Fibroblast of skin of left biceps (primary cell): ENCODE measurements at places on chromosomes 2 and 18.

- no peak for DNase-seq
Observed at GRCh38 chr18:24663026-24663425, 202.6 kb downstream of the HRH4 start.

- no peak for DNase-seq
Observed at GRCh38 chr2:236209535-236209934, 41.3 kb upstream of the GBX2 start.

- DNase-seq, result peak; percentile 8
Observed at GRCh38 chr2:161681046-161681445, 56.8 kb downstream of the SLC4A10 start.

- no peak for DNase-seq
Observed at GRCh38 chr2:152093464-152093863, 5.4 kb downstream of the CACNB4 start.

- DNase-seq, result no peak
Observed at GRCh38 chr2:41729800-41730364, 317.9 kb upstream of the PKDCC start.

GRCh38 chr18:54828281-54828881, at the start of gene RAB27B:
Gene RAB27B (plus strand): TSS chr18:54828477. CDS start chr18:54877586, 49,109 bp downstream.
- DNase-seq, result no peak

DNA sequence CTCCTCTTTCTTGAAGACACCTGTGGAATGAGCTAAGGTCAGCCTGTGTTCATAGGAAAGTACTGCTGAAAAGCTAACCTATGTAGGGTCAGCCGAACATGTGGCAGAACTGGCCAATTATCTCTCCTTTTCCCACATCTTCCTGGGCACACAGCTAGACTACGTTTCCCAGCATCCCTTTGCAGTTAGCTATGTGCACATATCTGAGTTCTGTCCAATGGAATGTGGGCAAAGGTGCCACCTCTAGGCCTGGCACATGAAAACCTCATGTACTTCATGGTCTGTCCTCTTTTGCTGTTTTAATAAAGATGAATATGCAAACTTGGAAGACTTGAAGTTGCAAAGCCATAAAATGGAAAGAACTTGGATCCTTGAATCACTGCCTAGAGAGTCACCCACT, 352.6 kb downstream of the TNS1 start:
- no peak for DNase-seq

- DNase-seq, result no peak
Observed at GRCh38 chr18:12398625-12399024, 9.1 kb upstream of the PRELID3A start.

- no peak for DNase-seq
Observed at GRCh38 chr2:67268797-67269196, 128.3 kb upstream of the ETAA1 start.

GRCh38 chr2:37786854-37787253, 115.4 kb upstream of the CDC42EP3 start:
- DNase-seq, result no peak

GRCh38 chr2:45625824-45626223, 14.8 kb upstream of the SRBD1 start:
- DNase-seq, result no peak

DNA sequence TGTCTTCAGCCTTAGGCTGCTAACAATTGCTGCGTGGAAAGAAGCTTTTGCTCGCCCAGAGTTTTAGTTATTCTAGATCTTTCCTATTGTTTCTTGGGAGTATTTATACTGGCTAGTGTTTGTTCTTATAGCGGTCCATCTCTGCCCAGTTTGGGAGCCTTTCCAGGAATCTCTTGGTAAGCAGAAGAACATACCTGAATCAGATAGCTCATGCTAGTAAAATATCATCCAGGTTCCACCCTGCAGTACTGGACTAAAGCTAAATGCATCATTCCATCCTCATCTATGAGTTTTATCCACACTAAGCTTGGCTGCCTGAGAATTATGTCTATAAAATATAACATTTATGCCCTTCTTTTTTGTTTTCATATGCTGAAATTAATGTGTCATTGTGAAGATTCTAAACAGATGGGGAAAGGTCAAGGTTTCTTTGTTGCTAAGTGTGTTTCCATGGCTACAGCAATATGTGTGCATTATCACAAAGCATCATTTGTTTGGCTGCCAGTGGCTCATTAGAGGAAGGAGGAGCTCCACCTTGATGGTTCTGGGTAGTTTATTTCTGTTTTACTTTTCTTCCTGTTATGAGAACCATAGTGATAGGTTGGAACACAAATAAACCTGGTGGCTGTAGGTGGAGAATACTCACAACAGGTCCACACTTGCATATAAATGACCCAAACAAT, 182.8 kb downstream of the PIK3C3 start:
- DNase-seq, result no peak

DNA sequence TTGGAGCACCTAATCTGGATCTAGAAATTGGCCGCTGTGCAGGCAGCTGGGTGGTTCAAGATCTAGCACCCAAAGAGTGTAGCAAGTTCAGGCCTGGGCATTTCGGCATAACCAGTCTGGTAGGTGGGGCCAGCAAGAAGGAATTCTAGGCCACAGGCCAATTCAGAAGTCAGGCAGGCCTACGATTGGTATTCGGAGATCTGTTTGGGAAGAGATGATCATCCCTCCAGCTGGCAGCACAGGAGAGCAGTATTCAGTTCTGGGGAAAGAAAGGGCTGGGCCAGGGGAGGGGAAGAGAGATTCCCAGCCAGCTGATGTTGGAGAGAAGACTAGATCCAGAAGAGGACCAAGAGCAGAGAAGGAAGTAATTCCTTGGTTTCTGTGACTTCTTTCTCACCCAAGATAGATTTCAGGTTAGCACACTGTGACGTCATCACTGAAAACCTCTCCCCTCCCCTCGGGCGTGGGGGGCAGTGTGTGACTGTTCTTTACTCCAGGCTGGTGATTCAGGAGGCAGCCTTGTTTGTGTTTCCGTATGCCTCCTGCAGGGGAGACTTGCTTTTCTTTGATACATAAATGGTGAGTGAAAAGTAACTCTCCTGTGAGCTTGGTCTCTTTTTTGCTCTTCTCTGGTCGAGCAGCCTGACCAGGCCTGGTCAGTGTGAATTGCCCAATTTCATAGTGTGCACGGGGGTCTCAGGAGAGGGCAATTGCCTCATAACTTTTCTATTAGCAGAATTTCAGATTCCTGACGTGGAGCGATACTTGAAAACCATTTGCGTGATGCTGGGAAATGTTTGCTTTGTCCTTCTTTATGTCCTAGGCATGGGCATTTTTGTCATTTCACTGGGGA, 61.1 kb downstream of the MEIS1 start:
- DNase-seq, result no peak

DNA sequence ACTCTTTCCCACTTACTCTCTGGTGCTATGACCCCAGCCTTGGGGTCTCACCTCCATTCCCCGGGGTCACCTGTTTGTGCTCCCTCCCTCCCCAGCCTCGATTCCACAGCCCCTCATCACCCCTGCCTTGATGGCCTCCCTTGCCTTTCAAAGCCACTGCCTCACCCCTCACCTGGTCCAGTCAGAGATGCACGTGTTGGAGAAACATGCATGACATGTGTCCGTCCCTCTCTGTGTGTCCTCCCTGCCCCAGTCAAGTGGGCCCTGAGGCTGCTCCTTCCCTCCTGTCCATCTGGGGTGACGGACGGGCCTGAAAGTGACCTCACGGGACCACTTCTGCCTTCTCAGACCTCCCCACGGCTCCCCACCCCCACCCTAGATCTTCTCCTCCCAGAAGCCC, 82.3 kb upstream of the TWIST2 start:
- no peak for DNase-seq

- no peak for DNase-seq
Observed at GRCh38 chr2:230209422-230210051, 10.2 kb downstream of the SP110 start.

DNA sequence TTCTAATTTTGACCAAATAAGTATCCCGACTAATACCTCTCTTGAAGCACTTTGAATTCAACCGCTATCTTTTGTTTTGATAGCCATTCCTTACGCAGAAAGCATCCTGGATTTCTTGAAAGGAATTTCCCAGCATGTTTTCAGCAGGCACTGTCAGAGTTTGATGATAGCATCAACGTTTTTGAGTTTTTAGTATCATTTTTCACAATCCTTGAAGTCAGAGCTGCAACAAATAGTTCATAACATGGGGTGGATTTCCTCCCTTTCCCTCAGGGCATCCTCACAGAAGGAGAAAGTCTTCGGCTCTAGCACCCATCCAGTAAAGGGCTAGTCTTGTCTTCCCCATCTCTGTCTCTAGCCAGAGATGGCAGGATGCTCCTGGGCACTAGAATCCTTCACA, 46.2 kb downstream of the ANKRD44 start:
- no peak for DNase-seq

DNA sequence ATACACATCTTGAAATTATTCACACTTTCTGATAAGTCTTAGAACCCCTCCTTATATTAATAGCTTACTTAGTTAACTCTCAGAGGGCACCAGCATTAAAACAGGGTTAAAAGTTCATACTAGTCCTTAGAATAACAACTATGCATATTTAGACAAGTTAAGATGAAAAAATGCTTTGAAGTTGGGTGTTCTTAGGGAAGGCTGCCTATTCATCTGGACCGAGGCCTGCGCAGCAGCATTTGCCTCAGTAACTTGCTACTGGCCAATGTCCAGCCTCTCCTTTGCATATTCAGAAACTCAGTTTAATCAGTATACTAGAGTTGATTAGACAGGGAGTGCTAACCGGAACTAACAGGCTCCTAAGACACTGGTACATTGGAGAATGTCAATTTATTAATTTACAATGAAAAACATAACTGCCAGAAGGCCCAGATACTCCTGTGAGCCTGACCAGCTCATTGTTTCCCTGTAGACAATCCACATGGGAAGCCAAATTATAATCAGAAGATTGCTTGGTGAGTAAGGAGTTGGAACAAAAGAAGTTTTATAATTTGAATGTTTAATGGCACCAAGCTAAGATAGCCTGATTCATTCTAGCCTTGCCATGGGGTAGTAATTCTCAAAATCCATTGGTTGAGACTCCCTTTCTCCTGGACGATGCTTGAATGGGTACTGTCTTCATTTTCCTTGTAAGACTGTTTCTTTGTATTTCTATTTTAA, 48.9 kb downstream of the DYNC1I2 start:
- no peak for DNase-seq

- no peak for DNase-seq
Observed at GRCh38 chr2:80363330-80363729, 58.8 kb upstream of the LRRTM1 start.

DNA sequence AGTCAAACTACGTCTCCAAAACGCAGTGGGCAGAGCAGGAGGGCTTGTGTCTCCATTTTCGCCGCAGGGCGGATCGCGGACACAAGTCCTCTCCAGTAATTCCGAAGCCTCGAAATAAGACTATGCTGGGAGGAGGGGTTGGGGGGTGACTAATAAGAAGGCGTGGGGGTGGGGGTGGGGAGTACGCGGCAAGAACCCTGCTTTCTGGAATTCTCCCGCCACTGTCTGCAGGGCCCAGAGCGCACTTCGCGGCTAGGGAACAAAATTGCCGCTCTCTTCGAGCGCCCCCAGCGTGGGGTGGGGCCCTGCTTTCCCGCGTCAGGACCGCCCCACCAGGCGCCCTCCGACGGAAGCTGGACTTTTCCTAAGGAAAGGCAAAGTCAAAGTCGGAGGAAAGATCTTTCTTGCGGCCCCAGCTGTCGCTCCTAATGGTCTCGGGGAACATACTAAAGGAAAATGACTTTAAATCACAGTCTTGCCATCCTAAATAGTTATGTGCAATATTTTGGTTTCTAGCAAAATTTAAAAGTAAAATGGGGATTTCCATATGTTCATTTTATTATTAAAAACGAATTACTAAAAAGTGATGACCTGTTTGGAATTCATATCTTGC, 11.9 kb downstream of the NR4A2 start:
- no peak for DNase-seq

DNA sequence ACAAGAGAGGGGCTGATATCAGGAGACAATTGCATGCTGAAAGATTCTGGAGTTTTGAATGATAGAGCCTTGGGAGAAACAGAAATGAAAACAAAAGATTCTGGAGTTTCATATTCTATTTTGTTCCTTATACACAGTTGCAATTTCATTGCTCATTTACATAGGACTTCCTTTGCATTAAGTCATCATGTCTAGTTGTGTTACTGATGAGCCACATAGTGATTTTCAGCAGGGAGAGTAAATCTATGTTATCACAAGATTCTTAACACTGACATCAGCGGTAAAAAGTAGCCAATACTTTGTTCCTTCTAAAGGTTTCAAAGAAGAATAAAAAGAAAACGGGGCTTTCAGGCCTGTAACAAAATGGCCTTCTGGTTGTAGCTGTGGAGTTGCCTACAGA, 7.1 kb downstream of the ADAM17 start:
- DNase-seq, result no peak

DNA sequence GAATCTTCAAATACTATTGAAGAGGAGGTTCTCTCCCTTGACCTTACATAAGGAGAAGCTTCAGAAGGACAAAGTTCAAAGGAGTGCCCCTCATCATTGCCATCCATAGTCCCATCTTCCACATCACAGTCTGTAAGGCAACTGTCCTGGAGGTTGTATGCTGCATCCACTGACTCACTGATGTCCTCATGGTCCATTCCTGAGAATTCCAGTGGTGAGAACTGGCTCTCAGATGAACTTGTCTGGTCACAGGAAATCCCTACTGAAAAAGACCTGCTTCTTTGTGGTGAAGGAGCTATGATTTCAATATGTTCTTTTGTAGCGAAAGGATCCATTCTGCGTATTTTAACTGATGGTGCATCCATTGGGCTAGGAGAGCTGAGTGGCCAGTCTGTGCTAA, 52.2 kb downstream of the EIF2AK3 start:
- no peak for DNase-seq

GRCh38 chr2:36670881-36671595, 25.5 kb upstream of the VIT start:
- DNase-seq, result no peak

DNA sequence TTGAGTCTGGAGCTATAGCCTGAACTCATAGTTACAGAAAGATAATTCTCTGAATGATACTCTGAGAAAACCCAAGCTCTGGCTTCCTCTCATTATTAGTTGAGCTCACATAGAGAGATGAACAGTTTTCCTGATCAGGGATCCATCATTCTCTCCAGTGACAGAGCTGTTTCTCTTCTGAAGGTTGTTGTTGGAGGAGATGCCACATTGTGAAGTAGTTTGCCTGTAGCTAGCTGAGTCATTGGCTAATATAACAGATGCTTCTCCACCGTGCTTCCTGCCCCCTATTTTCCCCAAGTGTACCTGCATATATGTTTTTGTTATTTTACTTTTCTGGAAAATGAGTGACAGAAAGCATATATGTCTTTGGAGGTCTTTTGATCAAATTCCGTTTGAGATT, 64.6 kb downstream of the OSBPL6 start:
- no peak for DNase-seq

- no peak for DNase-seq
Observed at GRCh38 chr2:219442256-219443015, 7.8 kb downstream of the SPEG start.

GRCh38 chr2:145411493-145411892, 891.6 kb upstream of the ZEB2 start:
- no peak for DNase-seq

- DNase-seq, result no peak
Observed at GRCh38 chr2:2831633-2832032, 500.6 kb upstream of the MYT1L start.

DNA sequence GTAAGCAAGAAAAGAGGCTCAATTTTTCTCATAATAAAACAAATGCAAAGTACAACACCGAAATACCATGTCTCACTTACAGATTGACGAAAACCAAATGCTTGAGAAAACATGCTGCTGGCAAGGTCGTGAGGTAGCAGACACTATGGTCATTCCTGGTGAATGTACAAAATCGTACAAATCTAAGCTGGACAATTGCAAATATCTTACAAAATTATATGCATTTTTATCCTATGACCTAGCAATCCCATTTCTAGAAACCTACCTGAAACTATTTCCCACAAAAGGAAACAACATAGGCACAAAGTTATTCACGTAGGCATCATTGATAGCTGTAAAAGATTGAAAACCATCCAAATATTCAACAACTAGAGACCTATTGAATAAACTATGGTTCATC, 54.0 kb downstream of the SCG2 start:
- DNase-seq, result no peak
